ENCODE measurements at places on chromosomes 2 and 18.

GRCh38 chr2:203861197-203861596 is 6.4 kb upstream of the CTLA4 start:
- peak; percentile 85 for DNase-seq

GRCh38 chr2:139963863-139964355 is 1183.7 kb upstream of the NXPH2 start:
- DNase-seq = no peak

- peak; percentile 11 for DNase-seq
Measured at GRCh38 chr2:246489-247144, 17.2 kb downstream of the SH3YL1 start.

DNA sequence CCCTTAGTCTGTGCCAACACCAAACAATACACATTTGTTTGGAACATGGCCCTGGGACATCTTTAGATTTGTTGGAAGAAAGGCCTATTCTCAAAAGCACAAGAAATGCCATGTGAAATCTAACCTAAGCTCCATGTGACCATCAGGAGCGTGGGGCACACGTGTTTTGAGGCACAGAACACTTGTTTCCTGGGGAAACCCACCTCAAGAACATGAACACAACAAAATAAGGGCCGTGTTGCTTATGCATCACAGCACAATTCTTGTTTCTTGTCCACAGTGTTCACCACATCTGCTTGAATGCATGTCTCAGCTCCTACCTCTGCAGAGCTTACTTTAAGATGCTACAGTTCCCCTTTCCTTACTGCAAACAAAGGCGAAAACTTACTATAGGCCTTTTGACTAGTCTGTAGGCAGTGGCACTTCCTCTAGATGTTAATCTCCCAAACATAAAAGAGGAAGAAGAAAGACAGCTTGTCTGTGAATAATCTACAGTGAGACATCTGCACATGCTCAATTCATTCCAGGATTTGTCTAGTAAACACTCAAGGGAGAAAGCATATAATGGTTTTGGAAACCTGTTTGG is 165.0 kb downstream of the ANKRD44 start:
- no peak for DNase-seq

GRCh38 chr2:188979187-188980114 is 5.3 kb downstream of the COL3A1 start:
- DNase-seq = no peak

DNA sequence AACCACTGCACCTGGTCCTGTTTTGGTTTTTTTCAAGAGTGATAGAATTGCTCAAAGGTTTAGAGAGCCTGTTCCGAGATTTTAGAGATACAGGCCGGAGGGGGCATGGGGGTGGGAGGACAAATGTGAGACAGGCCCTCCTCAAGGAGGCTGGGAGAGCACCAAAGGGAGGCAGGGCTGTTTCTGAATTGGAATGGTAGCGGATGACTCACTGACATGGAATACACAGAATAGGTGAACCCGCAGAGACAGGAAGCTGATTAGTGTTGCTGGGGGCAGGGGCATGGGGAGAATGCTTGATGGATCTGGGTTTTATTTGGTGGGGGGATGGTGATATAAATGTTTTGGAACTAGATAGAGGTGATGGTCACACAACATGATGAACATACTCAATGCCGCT is 111.0 kb upstream of the MGAT5 start:
- DNase-seq = no peak

DNA sequence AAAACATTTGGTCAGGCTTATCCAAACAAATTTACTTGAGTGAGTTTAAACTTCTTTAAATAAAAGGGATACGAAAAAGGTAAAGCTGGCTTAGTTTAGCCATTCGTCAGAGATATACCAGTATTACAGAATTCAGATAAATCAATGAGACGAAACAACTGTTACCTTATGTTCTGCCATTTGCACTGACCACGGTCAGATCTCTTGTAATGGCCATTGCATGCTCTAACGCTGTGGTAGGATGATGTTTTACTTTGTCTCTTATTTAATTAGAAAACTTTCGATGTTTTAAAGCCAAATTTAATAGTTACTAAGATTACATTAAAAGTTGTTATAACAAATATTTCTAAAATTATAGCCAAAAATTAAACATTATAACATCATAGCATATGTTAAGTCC is 1.5 kb downstream of the C18orf54 start:
- no peak for DNase-seq

- no peak for DNase-seq
Measured at GRCh38 chr2:20551260-20551944, 99.5 kb downstream of the HS1BP3 start.

- DNase-seq = no peak
Measured at GRCh38 chr18:23580677-23581367, 5.5 kb downstream of the NPC1 start.

DNA sequence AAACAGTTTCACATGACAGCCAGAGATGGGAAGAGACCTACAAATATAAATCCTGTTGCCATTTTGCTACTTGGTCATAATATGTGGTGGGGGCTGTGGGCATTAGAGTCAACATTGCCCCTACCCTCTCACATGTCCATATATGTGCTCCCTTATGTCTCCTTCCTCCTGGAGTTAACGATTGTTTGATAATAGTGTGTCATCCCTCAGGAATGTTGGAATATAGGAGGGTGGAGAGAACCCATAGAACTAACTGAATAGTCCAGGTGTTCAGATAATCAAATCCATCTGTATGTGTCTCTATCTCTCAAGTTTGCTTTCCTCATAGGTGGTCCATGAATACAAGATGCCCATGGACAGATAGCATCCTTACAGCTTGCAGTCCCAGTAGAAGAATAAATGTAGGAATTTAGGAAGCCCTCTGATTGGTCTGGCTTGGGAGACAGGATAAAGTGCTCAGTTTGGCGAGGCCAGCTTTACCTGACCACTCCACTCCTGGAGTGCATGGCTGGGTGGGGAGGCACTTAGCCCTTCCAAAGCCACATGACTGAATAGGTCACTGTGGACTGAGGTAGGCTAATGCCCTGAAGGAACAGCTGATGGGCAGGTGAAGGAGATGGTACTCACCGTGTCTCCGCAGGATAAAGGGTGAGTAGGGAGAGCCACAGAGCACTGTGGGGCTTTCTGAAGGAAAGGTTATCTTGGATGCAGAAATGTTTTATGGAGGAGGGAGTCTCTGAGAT is 166.9 kb downstream of the CDCA7 start:
- no peak for DNase-seq

GRCh38 chr2:176907341-176907740 is 305.3 kb upstream of the HNRNPA3 start:
- no peak for DNase-seq

DNA sequence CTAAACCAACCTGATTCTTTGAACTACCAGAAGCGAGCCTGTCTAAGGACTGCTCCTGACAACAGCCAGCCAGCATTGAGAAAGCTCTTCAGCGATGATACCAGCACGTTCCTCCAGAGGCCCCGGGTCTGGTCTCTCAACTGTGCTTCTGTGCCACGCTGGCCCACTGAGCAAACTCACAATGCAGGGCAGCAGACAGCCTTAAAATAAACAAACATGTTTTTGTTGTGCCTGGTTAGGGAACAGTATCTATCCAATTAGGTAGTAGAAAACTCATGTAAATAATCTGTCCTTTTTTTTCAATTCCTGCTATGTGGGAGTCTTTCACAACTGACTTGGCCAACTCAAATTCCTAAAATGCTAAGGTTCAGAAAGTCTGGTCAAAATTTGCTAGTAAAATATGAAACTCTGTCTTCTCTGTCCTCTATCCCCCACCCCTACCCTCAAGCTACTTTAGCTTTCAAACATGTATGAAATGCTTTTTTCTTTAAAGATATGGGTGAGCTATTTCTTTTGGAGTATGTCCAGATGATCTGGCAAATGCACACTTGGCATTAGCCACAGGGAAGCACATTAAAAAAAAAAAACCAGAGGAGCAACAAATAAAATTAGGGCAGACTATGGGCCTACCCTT is 21.4 kb upstream of the EML4 start:
- DNase-seq = no peak

DNA sequence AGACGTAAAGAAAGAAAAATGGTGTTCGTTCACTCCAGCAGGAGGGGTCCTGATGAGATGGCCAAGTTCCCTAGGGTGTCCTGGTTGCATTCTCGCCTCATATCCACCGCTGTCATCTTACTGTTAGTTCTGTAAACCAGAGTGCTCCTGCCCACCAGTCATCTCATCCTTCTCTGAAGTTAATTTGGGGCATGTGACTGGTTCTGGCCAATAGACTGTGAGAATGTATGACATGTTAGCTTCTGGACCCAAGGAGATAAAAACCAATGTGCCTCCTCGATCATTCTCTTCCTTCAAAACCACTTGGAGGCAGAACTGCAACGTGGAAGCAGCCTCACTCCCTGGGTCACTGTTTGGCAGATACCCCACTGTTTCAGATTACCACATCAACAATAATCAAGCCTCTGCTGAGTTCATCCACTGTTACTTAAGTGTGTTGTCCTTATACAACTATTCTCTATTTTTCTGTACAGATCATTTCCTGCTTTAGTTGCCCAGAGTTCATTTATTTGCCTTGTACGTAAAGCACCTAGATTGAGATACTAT is 759.1 kb downstream of the TSN start:
- no peak for DNase-seq

GRCh38 chr18:63138436-63139340 is 180.9 kb downstream of the BCL2 start:
- no peak for DNase-seq

DNA sequence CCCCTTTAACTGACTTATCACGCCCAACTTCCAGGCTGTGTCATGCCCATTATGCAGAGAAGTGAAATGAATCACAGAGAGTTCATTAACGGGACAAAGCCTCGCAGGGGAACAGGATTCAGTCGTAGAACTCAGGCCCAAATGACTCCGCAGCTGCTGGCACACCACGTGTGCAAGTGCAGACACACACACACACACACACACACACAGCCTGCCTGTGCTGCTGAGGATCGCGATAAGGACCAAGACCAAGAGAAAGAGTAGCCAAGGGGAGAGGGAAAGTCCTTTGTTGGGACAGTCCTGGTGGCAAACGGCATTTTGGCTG is 90.0 kb upstream of the TAF1B start:
- DNase-seq = peak; percentile 20

- no peak for DNase-seq
Measured at GRCh38 chr2:123502931-123503330, 522.2 kb upstream of the CNTNAP5 start.

- no peak for DNase-seq
Measured at GRCh38 chr18:34807106-34807796, 97.2 kb downstream of the DTNA start.

GRCh38 chr2:1620081-1620480 is 124.2 kb downstream of the PXDN start:
- no peak for DNase-seq

DNA sequence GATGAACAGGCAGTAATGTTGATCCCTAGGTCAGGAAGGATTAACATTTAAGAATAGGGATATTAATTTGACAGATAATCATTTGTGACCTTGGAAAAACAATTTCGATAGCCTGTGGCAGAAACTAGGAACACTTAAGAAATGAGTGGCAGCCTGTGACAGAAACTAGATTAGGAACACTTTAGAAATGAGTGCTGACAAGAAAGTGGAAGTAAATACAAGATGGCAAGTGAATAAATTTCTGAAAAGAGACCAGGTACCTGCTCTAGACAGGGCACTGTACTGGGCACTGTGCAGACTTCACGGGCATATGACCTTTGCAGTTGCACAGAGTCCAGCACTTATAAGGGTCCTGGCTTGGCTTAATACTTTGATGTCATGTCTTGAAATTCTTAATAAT is 5.5 kb upstream of the HNRNPA3 start:
- DNase-seq = no peak

DNA sequence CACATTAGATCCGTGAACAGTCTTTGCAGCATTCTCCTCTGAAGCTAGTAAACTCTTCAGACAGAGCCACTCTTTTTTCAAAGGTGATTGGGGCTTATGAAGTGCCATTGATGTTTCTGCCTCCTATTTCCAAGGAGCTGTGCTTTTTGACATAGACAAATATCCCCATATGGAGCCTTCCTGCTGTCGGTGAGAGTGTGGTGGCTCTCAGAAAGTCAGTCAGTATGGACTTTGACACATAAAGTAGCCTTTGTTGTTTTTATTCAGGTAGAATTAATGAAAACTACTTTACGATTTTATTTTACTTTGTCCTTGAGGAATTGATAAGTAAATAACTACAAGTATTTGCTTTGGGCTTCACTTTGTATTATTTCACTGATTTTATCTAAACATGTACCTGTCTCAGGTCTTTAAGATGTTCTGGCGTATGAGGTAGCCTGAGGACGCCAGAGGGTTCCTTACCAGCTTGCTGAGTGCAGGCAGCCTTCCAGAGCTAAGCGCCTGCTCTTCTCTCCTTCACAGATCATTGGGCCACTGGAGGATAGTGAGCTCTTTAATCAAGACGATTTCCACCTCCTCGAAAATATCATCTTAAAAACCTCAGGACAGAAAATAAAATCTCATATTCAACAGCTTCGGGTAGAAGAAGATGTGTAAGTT is 69.7 kb downstream of the UGGT1 start:
- no peak for DNase-seq

DNA sequence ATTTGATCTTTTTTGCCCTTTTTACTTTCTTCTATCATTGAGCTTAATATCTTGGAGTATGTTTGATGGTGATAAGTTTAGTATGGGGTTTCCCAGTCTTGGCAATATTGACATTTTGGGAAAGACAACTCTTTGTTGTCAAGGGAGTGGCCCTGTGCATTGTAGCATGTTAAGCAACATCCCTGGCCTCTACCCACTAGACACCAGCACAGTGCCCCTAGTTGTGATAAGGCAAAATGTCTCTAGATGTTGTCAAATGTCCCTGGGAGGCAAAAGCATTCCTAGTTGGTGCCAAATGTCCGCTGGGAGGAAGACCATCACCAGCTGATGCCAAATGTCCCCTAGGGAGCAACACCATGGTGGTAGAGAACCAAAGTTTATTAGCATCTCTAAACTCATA is 28.2 kb downstream of the GULP1 start:
- no peak for DNase-seq

DNA sequence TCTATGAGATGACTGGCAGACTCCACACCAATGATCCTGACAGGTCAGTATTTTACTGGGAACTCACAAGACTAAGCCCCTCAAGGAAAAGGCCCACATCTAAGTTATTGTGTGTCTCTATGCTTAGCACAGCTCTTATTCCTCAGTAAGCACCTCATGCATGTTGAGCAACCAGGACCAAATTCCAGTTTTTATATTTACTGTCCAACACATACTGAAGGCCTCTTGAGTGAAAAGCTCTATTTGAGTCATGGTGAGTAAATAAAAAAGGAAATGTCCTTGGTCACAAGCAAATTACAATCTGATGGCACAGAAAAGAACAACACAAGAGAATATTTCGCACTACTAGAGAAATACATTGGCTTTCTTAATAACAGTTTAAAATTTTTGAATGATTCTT is 87.9 kb upstream of the ETAA1 start:
- DNase-seq = no peak

DNA sequence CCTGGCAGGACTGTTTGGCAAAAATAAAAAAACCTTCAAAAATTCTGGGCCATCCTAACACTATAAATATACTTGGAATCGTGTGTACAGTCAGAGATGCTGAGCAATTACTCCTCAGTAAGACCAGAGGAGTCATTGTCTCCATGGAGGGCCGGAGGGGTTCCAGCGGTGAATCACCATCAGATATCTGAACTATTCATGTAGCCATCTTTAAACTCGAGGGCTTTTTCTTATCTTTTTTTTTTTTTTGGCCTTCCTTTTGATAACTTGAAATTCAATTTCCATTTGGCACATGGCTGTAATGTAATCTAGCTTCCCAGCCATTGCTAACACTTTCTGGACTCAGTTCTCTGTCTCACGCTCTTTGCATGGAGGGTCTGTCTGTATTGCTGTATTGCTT is 7.4 kb upstream of the FHL2 start:
- no peak for DNase-seq
